Heart left ventricle (tissue), 16 donors: ENCODE measurements at places on chromosomes 2 and 18. TPM values are rescaled to one million over a fixed set of nuclear protein-coding genes. Genes with fewer than 3 reads are reported as not detected.

The FIGLA gene
- total RNA-seq = not detected

The ABHD3 gene
- total RNA-seq = 6.4 TPM

The PSTPIP2 gene
- 2.9 TPM for total RNA-seq

The OXER1 gene
- 0.32 TPM for total RNA-seq

The NAT8 gene
- not detected for total RNA-seq

The EFR3B gene
- total RNA-seq = 13.8 TPM

The CNDP2 gene
- 162 TPM for total RNA-seq

The CREG2 gene
- total RNA-seq = not detected

The ELOA2 gene
- not detected for total RNA-seq

The SLC19A3 gene
- total RNA-seq = 14.0 TPM

GRCh38 chr2:187684174-187684573 is 129.9 kb upstream of the TFPI start:
- DNase-seq = no peak

GRCh38 chr18:22318745-22319407 is 98.8 kb downstream of the CTAGE1 start:
- DNase-seq = no peak

DNA sequence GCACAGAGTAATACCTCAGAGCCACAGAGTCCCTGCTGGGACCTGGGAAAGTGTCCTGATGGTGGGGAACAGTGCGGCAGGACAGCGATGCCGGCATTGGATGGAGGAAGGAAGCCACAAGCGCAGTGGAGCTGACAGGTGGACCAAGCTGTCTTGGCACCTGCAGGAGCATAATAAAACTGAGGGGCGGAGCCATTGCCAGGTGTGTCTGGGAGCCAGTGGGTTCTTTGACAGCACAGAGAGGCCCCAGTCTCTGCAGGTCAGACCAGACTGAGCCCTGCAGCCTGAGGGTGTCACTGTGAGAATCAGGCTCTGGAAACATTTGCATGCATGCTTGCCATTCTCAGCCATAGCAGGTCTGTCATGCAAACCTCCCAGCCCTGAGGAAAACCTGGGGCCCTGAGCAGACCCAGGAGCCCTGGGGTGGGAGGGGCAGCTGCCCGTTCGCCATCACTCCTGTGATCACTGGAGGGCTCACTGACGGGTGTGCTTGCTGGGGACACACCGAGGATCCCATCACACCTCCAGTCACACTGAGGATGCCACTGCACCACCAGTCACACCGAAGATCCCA is 210.5 kb upstream of the HDAC4 start:
- DNase-seq = peak; percentile 18

- no peak for DNase-seq
Measured at GRCh38 chr2:234963773-234964615, 12.2 kb downstream of the SH3BP4 start.

- peak; percentile 44 for DNase-seq
Measured at GRCh38 chr18:46174342-46175041, 70.3 kb downstream of the HAUS1 start.

DNA sequence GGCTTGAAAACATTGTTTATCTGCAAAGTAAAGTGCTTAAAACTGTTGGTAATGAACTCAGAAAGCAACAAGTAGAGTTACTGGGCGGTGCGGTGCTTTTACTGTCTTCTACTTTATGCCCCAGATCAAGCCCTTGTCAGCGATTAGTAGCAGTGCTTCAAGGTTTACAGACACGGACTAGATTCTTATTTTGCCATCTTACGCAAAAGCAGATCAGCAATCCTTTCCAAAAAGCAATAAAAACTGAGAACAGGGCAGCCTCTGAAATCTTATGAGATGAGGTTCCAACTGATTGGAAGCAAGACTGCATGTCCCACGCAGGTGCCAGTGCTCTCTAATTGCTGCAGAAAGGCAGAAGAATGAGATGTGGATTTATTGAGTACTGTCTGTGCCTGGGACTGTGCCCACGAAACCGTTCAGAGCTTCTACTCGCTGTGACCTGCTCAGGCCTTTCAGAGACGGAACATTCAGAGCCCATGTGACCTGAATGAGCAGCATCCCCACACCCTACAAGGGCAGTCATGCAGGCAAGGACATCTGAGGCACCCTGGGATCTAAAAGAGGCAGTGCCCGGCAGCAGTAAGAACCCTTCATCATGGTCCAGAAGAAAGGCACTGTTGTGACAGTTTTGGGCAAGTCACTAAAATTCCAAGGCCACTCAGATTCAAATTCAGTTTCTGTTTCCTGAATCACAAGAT is 15.7 kb downstream of the COL4A3 start:
- DNase-seq = no peak

DNA sequence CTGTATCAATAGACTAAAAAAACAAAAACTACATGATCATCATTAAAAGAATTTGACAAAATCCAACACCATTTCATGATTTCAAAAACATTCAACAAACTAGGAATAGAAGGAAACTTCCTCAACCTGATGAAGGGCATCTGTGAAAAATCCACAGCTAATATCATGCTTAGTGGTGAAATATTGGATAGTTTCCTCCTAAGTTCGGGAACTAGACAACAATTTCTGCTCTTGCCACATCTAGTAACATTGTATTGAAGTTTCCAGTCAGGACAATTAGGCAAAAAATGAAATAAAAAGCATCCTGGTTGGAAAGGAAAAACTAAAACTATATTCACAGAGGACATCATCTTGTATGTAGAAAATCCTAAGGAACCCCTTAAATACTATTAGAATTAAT is 34.8 kb downstream of the TNS1 start:
- no peak for DNase-seq

DNA sequence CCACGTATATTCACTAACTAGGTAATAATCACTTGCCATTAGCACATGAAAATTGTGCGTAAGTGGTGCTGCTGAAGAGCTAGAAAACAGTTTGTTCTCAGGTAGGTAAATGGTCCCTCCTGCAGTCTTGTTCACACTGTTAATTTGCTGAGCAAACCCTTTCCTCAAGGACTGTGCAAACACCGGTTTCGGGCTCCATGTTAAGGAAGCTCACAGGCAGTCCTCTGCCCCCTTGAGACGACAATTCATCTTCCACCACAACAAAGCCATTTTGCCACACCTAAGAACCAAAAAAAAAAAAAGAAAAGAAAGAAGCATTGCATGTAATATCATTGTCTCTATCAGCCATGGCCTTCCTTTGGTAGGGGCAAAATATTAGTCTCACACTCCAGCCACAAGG is 193.9 kb downstream of the BCL11A start:
- DNase-seq = no peak

GRCh38 chr2:15069149-15069548 is 436.6 kb downstream of the LRATD1 start:
- DNase-seq = no peak

GRCh38 chr18:21309248-21309647 is 67.2 kb downstream of the GREB1L start:
- no peak for DNase-seq

GRCh38 chr2:223052548-223053483 is 826 bp downstream of the KCNE4 start:
- no peak for DNase-seq

DNA sequence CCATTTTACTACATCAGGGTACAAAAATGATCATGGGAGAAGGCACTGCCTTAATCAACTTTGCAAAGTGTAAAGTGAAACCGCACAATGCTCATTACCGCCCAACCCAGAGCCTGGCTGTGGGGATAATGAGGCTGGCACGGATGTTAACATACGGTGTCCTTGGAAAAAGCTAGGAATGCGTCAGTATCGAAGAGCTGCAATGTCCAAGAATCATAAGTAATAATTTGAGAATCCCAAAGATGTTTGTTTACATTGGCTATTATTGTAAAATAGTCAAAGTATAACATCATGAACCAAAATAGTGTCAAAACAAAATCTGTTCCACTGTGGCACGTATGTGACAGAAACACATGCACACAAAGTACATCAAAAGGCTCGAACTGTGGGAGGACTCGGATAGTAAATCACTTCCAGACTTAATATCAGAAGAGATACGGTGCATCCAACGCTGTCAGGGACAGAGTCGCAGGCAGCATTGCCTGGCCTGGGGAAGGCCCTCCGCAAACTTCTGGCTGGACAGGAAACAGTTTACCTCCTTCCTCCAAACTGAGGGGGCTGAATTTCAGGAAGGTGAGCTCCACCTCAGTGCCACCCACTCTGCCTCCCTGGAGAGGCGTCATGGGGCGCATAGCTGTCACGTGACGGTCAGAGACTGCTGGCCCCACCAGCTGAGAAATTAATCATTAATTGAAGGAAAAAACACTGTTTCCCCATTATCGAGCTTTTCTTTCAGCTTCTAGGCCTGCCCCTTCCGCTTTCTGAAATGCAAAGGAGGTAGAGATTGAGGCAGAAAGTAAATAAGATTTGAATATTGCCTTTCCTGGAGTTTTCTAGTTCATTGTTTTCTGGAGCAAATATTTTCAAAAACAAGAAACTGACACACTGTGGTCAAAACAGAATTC is 1.8 kb upstream of the ID2 start:
- peak; percentile 70 for DNase-seq

DNA sequence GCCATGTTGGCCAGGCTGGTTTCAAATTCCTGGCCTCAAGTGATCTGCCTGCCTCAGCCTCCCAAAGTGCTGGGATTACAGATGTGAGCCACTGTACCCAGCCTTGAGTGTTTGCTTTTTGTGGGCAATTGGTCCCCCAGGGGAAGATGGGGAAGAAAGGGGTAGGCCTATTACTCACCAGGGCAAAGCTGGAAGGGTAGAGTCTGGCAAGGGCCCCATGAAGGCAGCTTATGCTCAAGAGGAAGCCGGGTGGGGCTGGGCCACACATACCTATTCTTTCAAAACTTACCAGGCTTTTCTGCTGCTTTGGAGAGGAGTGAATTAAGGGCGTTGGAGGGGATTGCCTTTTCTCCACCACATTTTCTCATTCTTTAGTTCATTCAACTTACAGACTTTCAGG is 24.5 kb upstream of the CD28 start:
- no peak for DNase-seq

DNA sequence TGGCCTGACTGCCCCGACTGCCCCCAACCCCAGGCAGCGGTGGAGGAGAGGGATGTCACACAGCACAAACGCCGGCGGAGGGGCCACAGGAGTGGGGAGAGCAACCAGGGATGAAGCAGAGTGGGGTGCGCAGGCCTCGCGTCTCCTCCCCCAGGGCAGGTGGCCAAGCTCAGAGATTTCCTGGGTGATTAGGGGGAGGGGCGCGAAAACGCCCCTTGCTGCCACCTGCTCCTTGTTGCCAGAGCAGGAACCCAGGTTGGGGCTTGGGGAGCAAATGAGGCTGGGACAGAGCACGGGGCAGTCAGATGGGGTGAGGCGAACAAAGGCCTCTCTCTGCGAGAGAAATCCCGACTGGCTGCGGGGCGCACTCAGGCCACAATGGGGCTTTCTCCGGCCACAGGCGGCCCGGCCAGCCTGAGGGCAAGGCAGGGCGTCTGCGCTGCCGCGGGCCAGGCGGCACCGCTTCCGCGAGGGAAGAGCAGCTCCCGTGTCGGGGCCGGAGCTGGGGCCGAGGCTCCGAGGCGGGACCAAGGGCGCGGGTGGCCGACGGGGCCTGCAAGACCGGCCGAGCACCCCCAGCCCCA is 11.5 kb downstream of the TEX44 start:
- DNase-seq = peak; percentile 57

DNA sequence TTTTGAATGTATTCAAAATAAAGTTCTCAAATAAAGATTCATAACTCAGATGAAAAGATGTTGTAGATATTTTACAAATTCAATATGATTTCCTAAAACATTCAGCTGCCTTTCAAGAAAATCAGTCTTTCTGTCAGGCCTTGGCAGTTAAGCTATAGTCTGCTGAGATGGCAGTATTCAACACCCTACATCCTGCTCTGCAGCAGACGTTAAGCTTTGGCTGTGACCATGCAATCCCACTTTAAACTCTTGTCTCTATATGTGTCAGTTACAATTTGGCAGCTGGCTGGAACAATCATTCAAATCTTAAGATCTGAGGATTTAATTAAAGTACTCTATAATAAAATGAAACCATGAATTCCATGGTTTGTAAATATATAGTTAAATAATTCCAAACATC is 567.3 kb upstream of the ZNF804A start:
- no peak for DNase-seq

DNA sequence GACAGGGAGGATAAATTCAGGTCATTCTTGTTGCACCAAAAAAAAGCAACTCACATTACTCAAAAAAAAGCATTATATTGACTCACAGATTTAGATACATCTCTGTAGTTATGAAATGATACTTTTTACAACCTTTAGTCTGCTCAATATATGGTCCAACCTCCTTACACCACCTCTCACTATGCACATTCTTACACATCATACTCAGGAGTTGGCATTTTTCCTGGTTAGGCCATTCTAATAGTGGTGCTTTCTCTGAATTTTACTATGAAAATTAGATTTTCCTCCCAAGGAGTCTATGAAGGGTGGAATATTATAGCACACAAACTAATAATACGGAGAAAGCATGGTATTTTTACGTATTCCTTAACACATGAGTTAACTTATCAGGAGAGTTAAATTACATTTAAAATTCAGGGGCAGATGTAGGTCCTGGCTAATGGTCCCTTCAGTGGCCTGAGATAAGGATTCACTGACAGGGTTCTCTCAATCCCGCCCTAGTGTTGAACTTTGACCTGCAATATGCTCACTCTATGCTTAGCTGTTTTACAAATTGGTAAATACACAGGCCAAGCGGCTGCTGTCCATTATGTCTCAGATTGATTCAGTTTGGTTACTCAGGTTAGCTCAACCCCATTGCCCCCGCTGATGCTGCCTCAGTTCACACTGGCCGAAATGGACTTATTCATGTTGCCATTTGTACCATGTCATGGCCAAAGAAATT is 153.6 kb downstream of the NCKAP5 start:
- no peak for DNase-seq

GRCh38 chr2:149191915-149192314 is 138.5 kb upstream of the LYPD6 start:
- no peak for DNase-seq

DNA sequence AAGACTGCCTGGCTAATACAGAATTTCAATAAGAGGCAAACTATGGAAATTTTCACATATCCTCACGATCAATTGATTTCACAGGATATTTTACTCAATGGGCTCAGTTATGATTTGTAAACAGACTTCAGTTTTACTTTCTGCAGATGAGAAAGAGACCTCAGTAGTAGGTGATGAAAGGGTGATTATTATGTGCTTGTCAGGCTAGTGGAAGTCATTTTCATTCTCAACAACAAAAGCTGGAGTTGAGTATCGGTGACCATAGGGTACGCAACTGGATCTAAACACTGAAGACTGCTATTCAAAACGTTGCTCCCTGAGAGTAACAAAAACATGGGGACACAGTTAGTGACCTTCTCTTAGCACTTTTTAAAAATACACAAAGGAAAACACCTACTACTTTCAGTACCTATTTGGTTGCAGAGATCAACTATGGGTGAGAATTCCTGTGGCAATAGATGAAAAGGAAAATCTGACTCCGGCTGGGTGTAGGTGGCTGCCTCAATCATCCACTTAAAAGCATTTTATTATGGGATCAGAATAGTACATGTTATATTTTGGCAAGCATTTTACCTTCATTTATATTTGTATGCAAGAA is 126.2 kb upstream of the VRK2 start:
- no peak for DNase-seq

DNA sequence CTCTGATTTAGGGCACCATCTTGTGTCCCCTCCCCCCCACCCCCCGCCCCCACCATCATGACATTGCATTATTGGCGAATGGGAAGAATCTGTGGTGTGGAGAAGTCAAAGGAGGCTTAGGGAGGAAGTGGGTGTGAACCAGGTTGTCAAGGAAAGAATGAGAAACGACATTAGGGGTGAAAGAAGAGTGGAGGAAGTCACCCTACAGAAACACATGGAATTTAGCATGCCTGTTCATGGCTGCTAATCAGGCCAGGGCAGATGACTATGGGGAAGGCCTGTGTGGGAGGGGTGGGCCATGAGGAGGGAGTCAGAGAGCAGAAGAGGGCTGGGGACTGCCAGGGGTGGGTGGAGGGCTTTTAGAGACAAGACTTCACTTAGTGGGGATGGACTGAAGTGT is 81.6 kb downstream of the AOX1 start:
- no peak for DNase-seq
